ENCODE measurements at places on chromosomes 2 and 18.

- no peak for DNase-seq
Observed at GRCh38 chr18:74373428-74373827, 57.8 kb downstream of the C18orf63 start.

GRCh38 chr2:67948506-67948905 is 114.3 kb downstream of the C1D start:
- DNase-seq, result no peak

- no peak for DNase-seq
Observed at GRCh38 chr2:46564811-46565241, 85.5 kb downstream of the TMEM247 start.

- DNase-seq, result no peak
Observed at GRCh38 chr2:37060446-37060845, 23.7 kb downstream of the HEATR5B start.

DNA sequence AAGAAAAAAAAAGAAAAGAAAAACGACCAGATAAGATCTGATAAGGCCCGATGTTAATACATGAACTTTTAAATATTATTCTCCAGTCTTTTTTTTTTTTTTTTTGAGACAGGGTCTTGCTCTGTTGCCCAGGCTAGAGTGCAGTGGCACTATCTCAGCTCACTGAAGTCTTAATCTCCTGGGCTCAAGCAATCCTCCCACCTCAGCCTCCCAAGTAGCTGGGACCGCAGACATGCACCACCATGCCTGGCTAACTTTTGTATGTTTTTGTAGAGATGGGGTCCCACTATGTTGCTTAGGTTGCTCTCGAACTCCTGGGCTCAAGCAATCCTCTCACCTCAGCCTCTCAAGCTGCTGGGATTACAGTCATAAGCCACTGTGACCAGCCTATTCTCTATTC is 1.6 kb downstream of the ABCG5 start:
- no peak for DNase-seq

GRCh38 chr18:40874233-40874632 is 1080.8 kb upstream of the PIK3C3 start:
- DNase-seq, result no peak

DNA sequence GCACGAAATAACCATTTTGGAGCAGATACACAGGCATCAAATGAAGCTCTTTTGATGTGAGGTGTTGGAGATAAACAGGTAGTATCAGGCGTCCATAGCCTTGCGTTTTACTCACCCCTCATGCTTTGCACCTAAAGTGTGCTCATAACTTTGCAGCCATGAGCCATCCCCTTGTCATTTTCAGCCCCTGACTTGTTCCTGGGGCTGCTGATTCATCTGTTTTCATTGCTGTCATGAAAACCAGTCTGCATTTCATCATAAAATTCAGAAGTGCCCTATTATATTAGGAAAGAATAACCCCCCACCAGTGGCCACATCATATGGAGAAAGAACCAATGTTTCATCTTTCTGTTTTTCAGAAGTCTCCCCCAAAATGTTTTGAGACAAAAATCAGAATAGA is 329.7 kb upstream of the NRP2 start:
- no peak for DNase-seq

DNA sequence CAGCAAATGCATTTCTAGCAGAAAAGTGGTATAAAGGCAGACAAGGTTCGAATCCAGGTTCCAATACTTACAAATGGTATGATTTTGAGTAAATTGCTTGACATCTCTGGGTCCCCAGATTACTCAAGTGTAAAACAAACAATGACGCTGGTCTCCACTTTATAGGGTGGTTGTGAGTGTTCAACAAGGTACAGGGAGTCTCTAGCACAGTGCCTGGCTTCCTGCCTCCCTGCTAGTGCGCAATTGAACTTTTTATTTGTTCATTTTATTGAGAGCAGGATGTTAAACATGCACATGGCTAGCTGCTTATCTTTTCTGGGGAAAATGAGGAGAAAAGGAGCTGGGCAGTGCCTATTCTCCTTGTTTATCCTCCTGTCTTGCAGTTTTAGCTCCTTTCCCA is 74.9 kb upstream of the MYL1 start:
- no peak for DNase-seq

DNA sequence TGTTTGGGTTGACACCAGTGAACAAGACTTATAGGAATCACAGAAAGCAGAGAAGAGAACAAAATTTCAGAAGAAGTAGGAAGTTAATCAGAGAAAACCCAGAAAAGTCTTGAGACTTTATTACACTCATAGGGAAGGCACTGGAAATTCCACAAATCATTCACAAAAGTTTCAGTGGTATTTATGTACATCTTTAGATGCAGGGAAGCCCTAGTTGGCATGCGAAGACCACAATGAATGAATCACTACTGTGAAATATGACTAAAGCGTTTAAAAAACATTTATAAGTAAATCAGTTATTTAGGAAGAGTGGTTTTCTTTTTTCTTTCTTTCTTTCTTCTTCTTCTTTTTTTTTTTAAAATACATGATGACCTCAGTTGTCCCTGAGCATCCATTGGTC is 105.1 kb downstream of the NUP35 start:
- DNase-seq, result peak; percentile 11

- no peak for DNase-seq
Observed at GRCh38 chr2:179050755-179051154, 818 bp upstream of the CCDC141 start.

GRCh38 chr2:75428646-75429443 is 131.9 kb downstream of the EVA1A start:
- no peak for DNase-seq

- DNase-seq, result no peak
Observed at GRCh38 chr18:5969989-5970403, 74.7 kb upstream of the TMEM200C start.

- no peak for DNase-seq
Observed at GRCh38 chr2:2530334-2530733, 199.3 kb upstream of the MYT1L start.

DNA sequence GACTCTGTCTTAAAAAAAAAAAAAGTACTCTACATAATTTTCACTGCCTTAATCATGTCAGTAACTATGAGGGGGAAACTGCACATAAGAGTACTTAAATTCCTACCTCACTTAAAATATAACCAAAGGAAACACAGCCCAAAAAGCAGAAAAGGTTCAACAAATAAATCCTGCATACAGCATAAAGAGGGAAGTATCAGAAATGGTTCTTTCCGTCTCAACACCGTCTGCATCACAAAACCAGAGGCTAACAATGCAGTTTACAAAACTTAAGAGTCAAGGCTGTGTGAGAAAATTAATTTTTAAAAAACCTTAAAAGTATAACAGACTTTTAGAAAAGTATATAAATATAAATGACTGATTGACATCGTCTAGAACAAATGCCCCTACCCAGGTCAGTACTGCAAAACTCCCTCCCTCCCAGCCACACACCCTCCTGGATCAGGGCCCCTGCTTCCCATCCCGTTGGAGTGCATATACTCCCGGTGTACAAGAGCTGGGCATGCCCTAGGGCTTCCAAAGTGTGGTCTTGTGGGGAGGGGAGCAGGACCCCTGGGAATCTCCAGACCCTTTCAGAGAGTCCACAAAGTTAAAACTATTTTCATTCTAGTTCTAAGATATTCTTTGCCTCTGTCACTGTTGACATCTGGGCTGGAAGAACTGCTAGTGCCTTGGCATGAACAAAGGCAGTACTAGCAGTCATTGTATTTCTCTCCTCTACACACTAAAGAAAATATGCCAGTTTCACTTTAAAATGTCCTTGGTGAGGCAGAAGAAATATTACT is 67.0 kb upstream of the SERTAD2 start:
- DNase-seq, result peak; percentile 21

DNA sequence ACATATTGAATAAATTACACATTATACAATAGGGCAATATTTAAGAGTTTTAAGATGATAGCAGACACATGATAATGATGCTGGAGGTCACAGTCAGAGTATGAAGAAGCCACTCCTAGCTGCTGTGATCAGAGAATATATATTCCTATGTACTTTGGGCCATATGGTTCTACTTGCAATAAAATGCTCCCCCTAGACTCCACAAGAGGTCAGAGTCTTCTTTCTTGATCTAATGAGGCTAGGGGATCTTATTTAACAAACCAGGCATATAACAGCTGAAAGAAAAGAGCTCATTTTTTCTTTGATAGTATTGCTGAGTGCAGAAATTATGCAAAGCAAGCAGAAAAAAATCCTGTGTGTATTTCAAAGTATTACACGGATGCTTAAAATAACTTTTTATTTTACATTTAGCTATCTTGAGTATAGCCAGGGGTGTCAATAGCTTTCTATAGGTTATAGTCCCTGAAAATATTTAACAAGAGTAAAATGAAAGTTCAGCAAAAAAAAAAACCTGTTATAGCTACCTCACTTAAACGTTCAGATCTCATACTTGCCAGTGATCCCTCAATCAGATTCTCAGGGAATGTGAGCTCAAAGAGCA is 748.7 kb upstream of the CHAC2 start:
- no peak for DNase-seq

DNA sequence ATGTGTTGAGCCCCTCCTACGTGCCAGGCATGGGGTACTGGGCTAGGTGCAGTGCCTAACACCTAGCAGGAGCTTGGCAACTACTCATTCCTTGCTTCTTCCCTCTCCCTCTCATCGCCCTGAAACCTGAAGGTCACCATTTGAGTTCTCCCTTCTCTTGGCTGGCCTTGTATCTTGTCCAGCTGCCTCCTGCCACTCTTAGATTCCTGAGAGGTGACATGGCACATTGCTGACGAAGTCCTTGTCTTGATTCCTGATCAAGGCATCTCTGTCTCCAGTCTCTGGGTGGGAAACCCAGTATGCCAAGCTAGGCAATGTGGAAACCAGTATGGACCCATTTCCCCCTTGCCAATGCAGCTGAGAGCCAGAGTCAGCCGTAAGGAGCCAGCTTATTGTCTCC is 9.0 kb upstream of the EFR3B start:
- no peak for DNase-seq

DNA sequence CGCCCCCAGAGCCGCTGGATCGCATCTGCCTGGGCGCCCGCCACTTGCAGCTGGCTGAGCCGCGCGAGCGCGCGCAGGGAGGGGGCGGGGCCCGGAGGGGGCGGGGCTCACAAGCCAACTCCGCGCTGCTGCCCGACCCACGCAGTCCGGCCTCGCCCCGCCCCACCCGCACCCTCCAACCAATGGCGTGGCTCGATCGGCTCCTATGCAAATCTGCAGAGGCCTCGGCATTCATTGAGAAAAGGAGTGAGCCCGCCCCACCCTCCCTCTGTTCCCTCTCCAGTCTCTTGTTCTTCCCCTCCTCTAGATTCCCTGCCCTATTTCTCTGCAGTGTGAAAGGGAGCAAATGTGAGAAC is at the start of gene ALK:
ALK (minus strand) TSS at position 27 of the 356 bp plus-strand sequence. CDS start 927 bp downstream, outside the sequence.
- peak; percentile 76 for DNase-seq

DNA sequence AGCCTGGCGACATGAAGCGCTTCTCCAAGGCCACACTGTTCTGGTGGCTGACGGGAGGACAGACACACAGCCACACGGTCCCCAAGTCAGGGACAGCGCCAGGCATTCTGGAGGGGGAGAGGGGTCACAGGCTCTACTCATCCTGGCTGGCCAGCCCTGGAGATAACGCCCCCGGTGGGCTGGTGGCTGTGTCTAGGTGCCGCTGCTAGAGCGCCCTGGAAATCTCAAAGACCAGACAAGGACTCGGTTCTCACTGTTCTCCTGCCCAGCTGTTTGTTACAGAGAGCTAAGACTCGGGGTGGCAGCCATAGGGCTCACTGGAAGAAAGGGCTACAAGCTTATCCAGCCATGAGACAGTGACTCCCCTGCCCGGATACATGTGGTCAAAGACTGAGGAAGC is 72.0 kb downstream of the KCNF1 start:
- DNase-seq, result no peak

DNA sequence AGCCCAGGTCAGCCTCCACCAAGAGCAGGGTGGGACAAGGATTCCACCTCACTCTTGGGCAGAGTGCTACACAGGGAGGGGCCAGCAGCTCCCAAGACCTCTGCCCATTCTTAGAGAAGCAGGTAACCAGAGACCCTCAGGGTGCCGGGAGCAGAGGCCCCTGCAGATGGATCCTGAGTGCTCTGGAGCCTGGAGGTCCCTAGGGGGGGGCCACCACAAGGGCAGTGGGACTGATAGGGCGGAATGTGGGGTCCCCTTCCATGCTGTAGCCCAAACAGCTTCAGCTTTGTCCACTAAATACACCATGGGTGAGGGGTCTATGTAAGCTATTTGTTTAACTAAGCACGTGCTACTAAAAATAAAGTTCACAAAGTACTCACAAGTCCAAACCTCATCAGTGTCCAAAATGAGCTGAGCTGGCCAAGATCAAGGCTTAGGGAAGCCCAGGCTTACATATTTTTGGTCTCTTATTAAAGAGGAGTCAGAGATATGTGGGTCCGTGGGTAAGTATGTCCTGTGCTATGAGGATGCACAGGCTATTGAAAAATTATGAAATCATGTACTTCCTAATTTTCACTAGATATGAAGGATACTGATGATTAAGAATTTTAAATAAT is 21.5 kb upstream of the GPC1 start:
- no peak for DNase-seq

DNA sequence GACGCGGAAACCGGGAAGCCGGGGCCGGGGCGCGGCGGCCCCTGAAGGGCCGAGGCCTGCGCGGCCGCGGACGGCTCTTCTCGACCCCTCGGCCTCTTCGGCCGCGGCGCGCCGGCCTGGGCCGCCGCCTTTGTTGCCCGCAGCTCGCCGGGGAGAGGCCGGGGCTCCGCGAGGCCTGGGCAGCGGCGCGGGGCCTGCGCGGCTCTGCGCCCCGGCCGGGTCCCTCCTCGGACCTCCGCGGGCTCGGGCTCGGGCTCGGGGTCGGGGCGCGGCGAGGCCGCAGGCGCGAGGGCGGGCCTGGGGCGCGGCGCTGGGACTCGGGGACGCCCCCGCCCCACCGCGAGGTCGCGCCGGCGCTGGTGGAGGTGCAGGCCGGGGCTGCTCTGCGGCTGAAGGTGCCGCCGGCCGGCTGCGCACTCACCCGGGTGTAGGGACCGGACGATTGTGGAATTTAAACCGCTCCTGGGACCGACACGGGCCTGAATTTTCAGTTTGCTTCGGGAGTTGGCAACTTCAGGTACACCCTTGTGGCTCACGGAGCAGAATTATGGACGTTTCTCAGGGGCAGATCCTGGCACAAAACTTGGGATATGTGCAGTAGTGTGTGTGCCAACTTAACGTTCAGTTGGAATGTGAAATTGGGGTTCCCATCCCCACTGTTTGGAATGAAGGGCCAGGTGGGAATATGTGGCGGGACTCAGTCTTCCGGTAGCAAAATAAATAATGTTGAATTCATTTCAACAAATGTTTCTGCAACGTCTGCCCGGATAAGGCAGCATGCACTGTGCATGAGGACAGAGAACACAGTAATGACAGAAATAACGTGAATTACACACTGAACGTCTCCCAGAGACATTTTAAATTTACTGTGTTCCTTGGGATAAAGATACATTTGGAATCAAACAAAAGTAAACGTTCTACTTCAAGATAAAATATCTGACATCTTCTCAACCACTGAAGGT is 787 bp downstream of the SOCS6 start:
- DNase-seq, result peak; percentile 73
